ENCODE measurements at places on chromosomes 11 and 22.

DNA sequence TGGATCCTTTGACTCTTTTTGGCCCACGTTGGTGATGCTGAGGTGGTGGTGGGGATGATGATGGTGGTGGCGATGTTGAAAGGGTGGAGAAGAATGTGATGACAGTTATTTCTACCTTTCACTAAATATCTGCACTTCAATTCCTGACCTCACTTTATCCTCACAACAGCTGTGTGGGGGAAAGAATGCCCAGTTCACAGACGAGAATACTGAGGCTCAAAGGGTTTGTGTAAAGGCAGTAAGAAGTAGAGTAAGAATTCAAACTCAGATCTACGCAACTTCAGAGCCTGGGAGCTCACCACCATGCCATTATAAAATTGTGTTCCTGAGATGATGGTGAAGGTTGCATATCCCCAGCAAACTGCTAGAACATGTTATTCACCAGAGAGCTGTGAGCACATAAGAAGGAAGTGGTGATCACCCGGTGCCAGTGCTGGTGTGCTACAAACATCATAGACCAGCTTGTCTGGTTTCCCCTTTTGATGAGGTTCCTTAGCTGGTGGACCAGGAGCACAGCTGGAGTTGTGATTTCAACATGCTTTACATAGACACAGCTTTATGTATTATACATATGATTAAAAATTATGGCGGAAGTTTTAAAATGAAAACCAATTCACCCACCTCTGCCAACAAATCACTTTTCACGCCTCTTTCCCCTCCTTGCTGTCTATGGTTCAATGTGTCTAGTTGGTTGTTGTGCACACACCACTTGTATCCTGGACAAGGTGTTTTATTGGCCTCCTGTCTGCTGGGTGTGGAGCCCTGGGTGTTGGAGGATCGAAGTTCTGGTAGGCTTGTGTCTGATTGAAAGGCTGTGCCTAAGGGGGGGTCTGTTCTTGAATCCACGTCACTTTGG, 6.2 kb downstream of the ST14 start:
- DNase-seq, result no peak

DNA sequence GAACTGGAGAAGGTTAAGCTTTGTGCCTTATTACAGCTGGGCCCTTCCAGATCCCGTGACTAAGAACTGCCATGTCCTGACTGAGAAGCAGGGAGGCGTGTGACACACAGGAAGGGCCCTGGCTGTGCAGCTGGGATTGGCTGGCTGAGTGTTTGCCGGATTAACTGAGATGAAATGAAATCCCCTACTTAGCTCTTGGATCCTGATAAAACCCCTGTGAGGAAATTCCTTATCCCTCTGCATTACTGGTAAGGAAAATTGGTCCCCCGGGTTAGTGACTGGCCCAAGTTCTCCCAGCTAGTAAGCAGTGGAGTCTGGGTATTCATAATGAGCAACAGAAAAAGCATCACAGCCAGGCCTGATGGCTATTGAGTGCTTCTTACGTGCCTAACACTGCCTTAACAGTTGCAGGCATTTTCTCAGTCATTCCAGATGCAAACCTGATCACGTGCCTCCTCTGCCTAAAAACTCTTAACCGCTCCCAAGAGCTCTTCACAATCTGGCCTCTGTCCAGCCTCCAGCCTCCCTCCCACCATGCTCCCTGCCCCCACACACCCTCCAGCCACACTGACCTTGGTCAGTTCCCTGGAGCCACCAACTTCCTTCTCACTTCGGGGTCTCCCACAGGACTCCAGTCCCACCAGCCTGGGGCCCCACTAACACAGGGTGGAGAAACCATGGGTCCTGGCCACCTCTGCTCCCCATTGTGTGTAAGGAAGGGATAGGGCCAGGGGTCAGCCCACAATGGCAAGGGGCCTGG, 37.8 kb downstream of the ARRB1 start:
- no peak for DNase-seq

- no peak for DNase-seq
Observed at GRCh38 chr11:15349413-15349812, 234.7 kb downstream of the INSC start.

DNA sequence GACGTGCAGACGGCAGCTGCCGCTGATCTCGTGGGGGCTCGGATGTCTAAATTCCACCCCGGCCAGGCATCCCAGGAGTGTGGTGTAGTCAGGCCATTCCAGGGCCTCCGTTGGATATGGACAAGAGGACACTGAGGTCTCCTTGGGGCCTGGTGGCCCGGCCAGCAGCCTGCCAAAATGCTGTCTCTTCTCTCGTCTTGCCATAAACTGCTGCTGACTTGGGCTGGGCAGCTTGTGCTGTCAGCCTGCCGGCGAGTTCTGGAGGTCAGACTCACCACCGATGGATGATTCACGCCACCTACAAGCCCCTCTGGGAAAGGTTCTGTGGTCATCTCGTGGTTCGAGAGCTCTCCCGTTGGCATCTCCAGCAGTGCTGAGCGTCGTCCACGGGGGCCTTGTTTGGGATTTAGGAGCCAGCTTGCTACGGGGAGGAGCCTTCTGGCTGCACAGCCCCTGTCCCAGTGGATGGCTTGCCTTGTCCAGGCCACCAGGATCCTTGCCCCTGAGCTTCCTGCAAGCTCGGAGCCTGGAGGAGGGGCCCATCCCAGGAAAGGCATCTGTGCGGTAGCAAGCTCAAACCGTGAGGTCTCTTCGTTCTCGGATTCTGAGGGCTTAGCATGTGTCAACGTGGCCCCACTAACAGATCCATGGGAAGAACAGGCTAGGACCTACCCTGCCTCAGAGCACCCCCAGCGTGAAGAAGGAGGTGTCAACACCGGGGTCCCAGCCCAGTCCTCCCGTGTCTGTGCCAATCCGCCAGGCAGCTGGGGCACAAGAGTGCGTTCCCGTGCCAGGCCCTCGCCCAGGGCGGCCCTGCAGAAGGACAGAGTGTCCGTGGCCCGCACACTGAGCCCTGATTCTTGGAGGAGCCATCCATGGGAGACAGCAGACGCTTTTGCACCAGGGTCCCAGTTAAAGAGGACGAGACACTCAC, 1114.1 kb downstream of the BRD1 start:
- DNase-seq, result no peak

- DNase-seq, result no peak
Observed at GRCh38 chr11:128830290-128831173, 36.6 kb downstream of the KCNJ1 start.

DNA sequence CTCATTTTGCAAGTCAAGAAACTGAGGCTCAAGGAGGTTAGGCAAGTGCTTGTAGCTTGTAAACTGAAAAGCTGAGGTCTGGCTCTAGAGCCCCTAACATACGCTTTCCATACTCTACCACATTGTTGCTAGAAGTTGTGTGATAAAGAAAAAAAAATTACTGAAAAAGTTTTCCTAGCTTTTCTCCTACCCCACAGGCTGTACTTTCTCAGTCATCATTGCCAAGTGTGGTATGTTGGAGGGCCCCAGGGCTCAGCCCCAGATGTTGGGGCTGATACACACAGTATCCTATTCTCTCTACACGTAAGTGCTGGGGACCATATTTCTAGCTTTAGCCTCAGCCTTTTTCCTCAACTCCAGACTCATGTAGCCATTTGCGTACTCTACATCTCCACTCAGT, 16.0 kb downstream of the KREMEN1 start:
- DNase-seq, result no peak

- DNase-seq, result no peak
Observed at GRCh38 chr11:83093634-83094033, 21.9 kb upstream of the RAB30 start.

DNA sequence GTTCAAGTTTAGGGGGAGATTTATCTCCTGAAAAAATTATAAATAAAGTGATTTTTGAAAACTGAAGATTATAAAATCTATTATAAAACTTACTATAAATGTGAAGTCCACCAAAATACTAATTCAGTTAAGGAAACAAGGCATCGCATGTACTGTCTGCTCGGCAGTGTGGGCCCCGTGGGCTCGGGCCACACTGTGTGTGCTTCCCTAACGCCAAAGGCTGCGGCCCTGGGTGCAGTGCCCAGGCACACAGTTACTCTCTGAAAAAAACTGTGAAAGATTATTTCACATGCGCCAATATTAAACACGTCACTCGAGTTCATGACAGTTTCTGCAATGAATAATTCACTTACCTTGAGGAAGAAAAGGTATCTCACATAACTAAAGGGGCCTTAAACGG, 39.8 kb downstream of the BRD1 start:
- no peak for DNase-seq

GRCh38 chr11:86068138-86068871, 579 bp downstream of the PICALM start:
- peak; percentile 23 for DNase-seq

- no peak for DNase-seq
Observed at GRCh38 chr22:47457021-47457420, 694.6 kb downstream of the TBC1D22A start.

- no peak for DNase-seq
Observed at GRCh38 chr22:47210686-47211085, 448.2 kb downstream of the TBC1D22A start.

GRCh38 chr11:28697920-28698827, 590.0 kb downstream of the METTL15 start:
- DNase-seq, result no peak

DNA sequence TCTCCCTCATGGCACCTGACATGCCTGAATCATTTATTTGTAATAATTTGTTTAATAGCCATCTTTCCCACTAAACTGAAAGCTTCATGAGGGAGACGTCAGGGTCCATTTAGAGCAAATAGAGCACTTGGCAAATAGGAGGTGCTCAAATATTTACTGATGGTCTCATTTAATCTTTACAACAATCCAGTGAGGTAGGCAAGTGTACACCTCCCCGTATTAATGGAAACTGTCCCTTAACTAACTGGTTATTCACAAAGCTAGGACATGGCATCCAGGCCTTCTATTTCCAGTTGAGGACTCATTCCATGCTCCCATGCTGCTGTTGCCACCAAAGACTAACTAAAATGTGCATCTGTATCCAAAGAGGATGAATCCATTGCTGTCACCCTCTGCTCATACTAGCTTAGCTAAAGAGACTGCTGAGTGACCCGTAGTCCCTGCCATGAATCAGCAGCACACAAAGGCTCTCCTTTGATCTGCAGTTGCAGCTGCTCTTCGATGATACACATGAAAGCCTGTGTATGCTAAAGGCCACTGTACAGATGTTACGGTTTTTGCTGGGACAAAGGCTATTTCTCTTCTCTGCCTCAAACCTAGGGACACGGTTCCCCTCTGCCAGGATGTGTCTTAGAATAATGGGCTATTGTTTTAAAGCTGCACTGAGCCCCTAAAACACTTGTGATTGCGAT, 82.6 kb downstream of the RAB30 start:
- no peak for DNase-seq
